ENCODE measurements at places on chromosomes 12 and 14.

DNA sequence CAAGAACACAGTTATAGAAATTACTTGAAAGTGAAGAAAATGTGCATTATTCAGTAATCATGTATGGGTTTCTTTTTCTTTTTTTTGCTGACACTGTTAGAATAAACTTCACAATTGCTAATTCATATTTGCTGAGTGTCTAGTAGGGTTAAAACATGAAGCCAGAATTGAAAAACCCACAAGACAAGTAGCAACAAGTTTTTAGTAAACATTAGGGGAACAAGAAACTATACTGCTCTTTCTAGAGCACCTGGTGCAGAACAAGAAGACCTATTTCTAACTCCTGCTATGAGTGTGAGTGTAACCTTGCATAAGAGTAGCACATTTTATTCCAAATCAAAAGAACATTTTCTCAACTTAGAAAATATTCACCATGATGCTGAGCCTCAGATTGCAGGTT is 83.2 kb downstream of the ITPR2 start:
- DNase-seq, result peak; percentile 9

DNA sequence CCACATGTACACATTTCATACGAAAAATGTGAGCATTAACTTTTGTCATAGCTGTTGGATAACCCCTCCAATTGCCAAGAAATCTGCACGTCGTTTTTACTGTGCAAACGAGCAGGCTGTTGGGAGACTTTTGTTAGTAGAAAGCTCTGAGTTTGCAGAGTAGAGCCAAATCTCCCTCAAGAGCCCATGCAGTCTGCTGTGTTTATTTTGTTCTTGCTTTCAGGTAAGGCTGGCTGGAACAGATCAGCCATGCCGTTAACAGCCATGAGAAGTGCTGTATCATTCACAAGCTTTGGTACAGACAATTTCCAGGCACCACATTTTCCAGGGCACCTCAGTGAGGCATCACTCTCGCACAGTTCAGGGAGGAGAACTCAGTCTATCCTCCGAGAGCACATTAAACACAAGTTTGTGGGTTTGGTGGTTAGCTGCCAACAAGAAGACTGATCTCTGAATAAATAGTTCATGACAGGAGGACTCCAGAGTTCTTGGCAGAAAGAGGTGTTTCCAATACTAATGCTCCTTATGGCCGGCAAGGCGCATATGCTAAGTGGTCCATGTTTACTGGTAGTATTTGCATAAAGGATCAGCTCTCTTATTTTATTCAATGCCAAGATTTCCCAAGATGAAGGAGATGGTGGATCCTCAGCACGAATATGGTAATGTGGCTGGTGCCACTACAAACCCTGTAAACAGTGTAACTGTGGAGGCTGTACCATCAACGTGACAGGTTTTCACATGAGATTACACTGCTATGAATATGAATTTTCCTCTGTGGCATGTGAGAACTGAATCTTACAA is 30.3 kb upstream of the PELI2 start:
- no peak for DNase-seq

GRCh38 chr14:56108057-56108456 is 10.2 kb upstream of the PELI2 start:
- DNase-seq, result no peak

DNA sequence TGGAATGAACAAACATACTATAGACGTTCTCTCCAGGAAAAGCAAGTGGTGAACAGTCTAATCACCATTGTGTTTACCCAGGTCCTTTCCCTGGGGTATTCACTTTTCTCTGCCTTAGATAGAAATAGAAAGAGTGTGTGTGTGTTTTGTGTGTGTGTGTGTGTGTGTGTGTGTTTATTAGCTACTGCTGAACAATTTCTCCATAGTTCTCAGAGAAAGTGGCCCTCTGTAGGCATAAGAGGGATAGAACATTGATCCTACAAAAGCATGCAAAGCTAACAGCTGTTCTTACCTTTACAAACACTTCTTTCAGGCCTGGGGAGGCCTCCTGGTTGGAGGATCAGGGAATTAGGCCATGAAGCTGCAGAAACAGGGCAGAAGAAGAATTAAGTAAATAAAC is 665.7 kb upstream of the TBX3 start:
- no peak for DNase-seq

GRCh38 chr12:122226366-122227125 is 694 bp upstream of the DIABLO start:
- no peak for DNase-seq

GRCh38 chr14:33356181-33356580 is 417.5 kb downstream of the NPAS3 start:
- no peak for DNase-seq

DNA sequence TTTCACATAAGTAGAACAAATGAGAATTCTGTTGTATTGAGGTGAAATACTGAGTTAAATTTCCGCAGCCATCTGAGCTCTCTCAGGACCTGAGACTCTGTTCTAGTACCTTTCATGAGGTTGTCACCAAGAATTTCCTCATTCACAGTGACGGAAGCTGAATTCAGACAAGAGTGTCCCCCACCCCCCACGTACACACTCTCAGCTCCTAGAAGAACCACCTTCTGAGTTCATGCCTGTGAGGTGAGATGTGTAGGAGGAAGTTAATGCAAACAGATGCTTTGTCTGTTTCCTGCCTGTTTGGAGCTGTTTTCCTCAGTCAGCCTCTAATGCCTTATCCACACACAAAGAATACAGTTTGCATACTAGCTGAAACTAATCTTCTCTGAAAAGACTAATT is 18.2 kb downstream of the BICDL1 start:
- peak; percentile 54 for DNase-seq

DNA sequence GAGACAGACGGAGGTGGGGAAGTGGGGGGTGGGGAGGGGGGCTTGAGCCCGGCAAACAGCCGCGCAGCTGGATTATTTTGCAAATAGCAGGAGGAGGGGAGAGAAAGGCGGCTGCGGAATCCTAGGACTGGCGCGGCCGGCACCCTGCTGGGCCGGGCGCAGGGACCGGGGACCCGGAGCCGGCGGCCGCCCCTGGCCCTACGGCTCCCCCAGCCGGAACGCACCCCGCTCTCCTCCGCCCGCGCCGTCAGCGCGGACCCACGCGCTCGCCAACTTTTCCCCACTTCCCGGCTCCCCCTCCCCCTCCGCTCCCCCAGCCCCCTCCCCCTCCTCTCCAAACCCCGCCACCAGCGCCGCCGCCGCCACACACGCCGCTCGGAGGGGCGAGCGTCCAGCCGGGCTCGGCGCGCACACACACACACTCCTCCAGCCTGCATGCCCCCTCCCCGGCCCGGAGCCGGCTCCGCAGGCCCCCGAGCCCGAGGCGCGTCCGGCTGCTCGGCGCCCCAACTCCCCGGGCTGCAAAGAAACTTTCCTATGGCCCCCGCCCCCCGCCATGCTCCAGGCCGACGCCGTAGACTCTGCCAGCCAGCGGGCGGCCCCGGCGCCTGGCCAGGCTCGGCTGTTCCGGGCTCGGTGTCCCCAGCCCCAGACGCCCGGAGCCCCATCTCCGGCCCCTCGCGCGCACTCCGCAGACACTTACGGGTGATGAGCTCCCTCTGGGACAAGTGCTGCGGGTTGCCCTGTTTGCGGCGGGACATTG is 1.4 kb downstream of the BCL11B start:
- no peak for DNase-seq

DNA sequence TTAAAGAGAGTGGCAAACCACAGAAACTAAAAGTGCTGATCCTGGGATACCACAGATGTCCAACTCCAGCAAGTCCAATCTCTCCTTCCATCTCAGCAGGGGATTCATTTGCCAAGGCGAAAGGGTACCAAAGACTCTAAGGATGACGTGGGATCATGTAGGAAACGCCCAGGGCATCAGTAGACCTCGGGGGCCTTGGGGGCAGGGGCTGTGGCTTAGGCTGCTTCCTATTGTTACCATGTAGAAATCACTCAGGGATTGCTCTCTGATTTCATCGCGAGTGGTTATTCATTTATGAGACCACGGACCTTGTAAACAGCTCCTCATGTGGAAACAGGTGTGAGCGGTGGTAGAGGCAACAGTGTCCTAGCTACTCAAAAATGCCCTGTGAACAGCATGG is 149.3 kb upstream of the FKBP4 start:
- no peak for DNase-seq

GRCh38 chr14:90132821-90133570 is 71.2 kb downstream of the KCNK13 start:
- no peak for DNase-seq

DNA sequence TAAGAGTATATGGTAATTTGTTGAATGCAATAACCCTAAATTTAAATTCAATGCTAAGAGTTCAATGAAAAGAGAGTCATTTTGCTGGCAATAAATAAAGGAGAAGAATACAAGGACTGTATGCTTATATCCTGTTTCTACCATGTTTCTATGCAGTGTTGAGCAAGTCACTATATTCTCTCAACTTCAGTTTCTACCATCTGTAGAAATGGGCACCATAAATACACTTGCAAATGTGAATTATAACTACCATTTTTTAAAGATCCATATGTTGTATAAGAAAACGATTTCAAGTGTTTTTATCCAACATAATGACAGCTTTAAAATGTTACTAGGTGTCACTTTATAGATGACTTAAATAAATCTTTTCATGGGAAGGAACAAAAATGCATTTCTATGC is 170.3 kb downstream of the CEP128 start:
- DNase-seq, result no peak

DNA sequence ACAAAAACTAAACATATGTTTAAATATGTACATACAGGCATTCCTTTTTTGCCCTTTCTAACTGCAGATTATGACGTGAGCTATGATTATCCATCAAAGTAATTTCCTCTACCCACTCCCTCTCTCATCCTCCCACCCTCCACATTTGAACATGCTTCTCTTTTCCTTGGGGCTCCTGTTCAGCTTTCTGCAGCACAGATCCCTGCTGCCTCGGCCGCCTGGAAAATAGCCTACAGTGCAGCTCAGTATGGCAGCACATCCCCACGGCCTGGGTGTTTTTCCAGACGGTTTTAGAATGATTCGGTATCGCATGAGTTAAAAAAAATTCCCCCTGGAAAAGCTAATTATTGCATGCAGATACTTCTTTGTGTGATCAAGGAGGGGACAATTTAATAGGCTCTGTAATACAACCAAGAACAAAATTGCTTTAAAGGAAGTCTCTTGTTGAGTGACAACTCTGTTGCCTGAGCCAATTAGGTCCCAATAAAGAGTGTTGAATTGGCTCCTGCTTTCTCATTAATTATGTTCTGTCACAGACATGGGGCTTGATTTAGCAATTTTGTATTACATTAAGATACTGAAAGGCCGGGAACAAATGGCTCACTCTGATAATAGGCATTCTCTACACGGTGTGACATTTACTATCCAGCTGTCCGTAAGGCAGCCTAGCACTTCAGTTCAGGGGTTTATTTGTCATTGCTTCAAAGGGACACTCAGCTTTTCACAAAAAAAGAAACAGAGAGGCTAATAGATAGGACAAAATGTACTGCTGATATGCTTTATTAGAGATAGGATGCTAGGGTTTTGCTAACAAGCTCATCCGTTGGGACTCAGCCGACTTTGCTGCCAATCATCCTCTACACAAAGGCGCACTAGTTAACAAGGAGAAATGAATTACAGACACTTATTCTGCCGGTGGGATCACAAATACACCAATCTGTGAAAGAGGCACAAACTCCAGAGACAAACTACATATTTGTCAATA is 285.8 kb upstream of the G2E3 start:
- no peak for DNase-seq

DNA sequence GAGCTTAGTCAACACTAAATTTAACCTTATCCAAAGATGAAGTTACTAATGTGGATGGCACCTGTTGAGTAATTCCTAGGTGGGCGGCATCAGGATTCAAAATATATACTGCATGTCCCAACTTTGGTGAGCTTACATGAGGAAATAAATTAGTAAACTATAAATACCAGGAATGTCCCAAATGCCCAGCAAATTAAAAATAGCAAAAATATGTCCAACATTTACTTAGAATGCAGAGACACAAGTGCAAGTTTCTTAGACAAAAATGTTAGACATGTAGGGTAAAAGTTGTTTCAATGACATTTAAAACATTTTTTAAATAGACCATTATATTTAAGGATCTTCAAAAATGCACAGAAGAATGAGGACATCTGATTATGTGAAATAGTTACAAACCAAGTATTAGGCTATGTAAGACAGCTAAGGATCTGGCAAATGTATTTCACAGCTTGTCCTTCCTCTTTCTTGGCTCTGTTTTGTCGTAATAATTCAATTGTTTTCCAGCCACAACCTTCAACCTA is 115.9 kb downstream of the NAV3 start:
- DNase-seq, result no peak

DNA sequence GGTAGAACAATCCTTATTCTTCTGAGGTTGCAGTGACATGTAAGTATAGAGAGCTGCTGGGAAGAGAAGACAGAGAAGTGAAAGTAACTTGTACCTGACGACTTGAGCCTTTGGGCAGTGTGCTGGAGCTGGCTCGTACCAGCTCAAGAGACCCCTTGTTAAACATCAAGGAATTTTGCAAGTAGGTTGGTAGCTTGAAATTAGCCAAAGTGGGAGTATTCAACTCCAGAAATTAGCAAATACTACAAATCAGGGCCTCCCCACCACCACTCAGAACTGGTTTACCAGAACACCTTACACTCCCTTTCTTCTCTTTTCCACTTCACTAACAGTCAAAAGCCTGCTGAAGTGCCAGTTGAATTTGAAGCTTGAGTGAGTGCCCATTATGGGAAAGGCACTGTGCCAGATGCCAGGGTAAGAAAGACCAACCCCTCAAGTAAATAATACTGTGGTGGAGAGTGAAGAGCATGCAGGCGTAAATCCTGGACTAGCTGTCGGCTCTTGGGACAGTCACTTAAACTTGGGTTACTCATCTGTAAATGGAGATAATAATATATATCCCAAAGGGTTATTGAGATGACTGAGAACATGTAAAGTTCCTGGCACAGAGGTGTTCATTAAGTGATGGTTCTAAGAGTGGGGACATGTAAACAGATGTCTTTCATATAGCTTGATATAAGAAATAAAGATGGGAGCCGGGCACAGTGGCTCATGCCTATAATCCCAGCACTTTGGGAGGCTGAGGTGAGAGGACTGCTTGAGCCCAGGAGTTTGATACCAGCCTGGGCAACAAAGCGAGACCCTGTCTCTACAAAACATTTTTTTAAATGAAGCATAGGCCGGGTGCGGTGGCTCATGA is 27.0 kb upstream of the EID3 start:
- no peak for DNase-seq

DNA sequence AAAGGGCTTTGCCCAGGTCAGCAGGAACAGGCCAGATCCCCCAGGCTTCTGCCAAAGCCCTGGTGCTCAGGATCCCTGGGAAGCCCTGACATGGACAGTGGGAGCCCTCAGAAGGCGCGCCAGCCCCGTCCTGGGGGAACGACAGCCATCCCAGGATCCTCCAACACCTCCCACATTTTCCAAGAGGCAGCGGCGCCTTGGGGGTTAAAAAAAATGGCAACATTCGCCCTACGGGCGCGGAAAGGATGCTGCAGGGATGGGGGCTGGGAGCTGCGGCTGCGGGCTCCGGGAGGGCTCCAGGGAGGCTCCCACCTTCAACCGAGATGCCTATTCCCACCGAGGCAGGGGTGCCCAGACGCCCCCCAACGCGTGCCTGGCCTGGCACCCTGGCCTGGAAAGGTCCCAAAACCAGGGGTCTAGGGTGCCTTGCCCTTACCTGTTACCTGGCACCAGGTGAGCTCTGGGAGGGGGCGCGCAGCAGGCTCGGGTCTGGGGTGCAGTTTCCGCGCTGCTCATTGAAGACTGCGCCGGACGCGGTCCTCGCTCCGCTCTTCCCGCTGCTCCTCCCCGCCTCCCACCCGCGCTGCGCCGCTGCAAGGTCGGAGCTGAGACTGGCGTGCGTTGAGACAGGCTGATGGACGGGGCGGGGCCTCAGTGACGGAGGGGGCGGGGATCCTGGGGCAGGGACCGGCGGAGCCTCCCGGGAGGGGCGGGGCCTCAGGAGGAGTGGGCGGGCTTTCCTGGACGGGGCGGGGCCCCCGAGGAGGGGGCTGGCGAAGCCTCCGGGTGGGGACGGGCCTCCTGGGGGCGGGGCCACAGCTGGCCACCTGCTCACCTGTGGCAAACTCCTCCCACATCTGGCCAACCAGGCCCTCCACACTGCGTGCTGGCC is at the start of gene ABCB9:
Gene ABCB9 (minus strand): TSS at position 613 of the 892 bp plus-strand sequence. CDS start 6,228 bp downstream, outside the sequence.
- DNase-seq, result peak; percentile 91
